ENCODE measurements at places on chromosomes 13 and 19.
A peak's percentile ranks its signal among the peaks of the same experiment; 100 is the strongest.

DNA sequence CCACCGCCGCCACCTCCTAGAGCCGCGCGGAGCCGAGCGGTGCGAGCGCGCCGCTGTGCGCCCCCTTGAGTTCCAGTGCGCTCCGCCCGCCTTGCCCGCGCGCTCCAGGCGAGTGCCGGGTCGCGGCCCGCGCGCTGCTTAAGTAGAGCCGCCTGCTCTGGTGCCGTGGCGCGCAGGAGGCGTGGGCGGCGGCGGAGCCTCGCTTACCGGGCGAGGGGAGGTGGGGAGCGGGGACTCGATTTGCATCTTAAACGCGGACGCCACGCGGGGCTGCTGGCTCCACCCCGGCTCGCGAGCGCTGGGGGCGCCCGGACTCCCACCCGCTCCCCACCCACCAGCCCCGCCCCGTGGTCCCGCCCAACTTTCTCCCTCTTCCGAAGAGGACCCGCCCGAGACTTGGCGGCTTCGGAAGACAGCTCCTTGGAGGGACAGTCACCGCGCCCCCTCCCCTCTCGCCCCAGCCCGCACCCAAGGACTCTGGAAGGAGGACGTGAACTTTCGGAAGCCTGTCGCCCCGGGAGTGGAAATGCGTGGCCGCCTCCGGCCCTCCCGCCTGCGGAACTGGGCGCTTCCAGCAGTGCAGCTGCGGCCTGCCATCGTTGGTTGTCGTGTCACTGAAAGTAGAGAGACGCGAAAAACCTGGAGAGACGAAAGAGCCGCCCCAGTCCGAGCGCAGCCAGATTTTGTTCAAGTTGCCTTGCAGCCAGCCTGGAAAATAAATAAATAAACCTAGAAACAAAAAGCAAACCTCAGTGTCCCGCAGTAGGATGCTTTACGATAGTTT, at the start of gene KCTD12:
KCTD12 (minus strand) TSS at position 114 of the 784 bp plus-strand sequence. CDS start 257 bp downstream, outside the sequence.
- peak; percentile 81 for DNase-seq

- no peak for DNase-seq
Measured at GRCh38 chr13:41465898-41466320, 8.6 kb downstream of the RGCC start.

DNA sequence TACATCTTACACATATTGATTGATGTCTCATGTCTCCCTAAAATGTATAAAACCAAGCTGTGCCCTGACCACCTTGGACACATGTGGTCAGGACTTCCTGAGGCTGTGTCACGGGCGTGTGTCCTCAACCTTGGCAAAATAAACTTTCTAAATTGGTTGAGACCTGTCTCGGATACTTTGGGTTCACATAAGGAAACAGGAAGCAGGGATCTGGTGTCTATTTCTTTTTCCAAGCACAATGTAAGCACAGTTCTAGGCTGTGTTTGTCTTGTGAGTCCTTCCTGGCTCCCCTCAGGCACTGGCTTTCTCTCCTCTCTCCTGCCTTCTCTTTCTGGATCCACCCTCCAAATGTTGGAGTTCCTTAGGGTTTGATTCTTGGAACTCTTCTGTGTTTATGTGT, 27.6 kb upstream of the TPT1 start:
- DNase-seq = no peak

DNA sequence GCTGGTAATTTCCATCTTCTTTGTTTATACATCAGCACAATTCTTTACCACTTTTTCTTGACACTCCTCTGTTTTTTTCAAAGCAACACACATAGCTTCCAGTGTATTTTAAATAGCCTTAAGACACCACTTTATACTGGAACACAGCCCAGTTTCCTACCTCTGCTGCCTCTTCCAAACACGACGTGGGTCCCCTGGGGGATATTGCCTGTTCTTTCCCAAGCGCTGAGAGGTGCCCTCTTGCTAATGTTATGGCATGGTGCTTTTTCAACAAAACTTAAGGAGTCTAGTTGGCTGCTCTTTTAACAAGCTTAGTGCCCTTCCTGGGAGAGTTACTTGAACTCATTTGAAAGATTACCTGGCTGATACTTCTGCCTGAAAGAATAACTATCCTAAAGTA, 112.7 kb downstream of the OLFM4 start:
- peak; percentile 17 for DNase-seq

GRCh38 chr19:36605877-36606478, 865 bp downstream of the ZNF382 start:
- DNase-seq = no peak

DNA sequence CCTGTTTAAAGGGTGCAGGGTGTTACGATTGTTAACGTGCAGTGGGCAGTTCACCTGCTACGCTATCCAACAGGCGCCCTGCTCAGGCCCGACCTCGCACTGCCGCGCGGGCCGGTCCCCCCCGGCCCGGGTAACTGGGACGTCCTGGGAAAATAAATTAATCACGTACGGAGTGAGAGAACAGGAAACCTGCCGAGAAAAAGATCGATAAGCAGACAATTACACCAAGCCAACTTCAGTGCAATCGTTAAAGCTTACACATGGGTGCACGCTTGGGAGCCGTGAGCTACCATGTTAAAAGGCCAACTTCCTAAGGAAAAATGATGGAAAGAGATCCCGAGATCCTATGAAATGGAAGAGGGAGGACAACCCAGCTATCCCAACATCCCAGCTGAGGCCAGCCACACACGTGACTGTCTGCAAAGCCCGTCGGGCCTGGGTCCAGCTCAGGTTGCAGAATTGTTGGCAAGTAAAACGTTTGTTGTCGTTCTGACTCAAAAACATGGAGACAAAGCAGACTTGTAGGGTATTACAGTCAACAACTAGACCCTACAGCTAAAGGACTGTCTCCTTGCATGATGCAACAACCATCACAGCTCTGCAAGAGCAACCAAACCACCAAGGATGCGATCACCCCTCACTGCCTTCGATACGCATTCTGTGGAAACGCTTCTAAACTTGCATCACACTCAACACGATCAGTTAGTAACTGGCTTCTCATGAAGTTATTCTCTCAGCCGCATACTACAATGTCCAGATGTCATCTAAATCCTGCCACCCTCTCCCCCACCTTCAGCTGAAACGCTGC, 741 bp upstream of the TUBGCP3 start:
- peak; percentile 17 for DNase-seq

DNA sequence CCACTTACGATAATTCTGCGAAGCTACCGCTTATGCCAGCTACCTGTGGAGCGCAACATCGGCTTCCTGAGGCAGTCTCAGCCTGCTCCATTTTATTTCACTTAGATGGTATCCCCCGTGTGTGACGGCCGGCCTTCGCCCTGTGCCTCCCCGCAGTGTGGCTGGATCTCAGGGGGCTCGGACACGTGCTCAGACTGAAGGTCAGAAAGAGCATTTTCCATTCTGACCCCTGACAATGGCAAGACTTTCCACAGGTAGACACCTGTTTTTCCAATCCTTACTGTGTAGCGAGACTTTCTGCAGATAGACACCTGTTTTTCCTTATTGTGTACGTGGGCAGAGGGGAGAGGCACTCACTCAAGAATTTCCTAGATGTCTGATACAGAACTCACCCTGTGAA, 52.7 kb downstream of the ATP11A start:
- no peak for DNase-seq

GRCh38 chr19:2254064-2254872, 1.9 kb downstream of the JSRP1 start:
- peak; percentile 36 for DNase-seq

DNA sequence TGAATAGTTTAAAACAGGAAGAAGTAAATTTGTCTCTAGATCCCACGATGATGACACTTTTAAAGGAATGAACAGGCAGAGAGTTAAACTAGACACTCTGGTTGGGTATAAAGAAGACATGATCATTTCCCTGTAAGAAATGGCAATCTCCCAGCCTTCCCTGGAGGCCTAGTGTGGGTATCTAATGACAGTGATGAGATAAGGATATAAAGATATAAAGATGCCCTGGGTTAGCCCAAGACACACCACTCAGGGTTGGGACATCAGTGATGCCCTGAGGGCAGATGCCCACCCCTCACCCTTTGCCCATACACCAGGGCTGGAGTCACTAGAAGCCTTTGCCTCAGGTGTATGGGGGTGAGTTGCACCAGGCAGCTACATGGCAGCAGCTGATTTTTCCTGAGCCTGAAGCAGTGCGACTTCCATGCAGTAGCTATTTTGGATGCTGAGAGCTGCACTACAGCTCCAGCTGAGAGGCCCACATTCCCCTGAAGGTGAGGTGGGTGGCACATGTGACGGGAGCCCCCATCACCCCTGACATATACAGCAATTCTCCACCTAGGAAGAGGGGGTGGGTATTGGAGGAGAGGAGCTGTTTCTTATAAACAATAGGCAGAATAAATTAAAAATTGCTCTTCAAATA, 177.5 kb downstream of the NDFIP2 start:
- no peak for DNase-seq

- DNase-seq = peak; percentile 29
Measured at GRCh38 chr19:50794876-50795663, 4.9 kb downstream of the ACP4 start.

GRCh38 chr13:33015241-33015668, 968 bp upstream of the KL start:
- no peak for DNase-seq

DNA sequence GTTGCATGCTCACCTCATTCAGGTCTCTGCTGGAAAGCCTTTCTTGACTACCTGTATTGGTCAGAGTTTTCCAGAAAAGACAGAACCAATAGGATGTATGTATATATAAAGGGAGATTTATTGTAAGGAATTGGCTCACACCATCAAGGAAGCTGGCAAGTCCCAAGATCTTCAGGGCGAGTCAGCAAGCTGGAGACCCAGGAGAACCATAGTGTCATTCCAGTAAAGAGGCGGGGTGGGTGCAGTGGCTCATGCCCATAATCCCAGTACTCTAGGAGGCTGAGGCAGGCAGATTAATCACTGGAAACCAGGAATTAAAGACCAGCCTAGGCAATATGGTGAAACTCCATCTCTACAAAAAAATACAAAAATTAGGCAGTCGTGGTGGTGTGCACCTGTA, 30.4 kb upstream of the FARP1 start:
- DNase-seq = peak; percentile 9

DNA sequence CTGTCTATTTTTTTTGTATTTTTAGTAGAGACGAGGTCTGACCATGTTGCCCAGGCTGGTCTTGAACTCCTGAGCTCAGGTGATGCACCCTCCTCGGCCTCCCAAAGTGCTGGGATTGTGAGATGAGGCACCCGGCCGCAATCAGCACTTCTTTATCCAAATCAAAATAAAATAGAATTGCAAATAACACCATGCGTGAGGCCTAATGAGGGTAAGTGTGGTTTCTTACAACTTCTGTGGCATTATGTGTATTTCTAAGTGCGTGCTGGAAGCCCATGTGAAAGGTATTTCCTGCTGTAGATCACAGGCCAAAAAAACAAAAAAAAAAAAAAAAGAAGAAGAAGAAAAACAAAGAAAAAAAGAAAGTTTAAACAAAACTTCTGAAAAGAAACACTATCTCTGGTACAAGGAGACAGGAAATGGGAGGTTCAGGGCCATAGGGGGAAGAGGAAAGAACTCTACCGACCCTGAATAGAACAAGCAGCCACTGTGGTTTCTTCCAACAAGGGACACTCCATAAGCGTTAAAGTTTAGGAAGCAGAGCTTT, 3.0 kb upstream of the GRAMD1A start:
- DNase-seq = no peak

- DNase-seq = peak; percentile 49
Measured at GRCh38 chr19:48556163-48556562, 4.2 kb downstream of the SULT2B1 start.

DNA sequence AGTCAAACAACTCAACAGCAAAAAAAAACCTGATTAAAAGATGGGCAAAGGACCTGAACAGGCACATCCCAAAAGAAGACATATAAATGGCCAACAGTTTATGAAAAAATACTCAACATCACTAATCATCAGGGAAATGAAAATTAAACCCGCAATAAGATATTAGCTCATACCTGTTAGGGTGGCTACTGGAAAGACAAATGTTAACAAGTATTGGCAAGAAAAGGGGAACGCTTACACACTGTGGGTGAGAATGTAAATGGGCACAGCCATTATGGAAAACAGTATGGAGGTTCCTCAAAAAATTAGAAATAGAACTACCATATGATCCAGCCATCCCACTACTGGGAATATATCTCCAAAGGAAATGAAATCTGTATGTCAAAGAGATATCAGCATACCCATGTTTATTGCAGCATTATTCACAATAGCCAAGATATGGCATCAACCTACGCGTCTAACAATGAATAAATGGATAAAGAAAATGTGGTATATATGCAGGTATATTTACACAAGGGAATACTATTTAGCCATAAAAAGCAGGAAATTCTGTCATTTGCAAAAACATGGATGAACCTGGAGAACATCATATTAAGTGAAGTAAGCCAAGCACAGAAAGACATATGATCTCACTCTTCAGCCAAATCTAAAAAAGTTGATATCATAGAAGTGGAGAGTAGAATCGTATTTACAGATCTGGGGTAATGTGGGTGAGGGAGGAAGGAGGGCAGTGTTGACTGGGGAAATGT, 2.3 kb downstream of the ZNF780A start:
- DNase-seq = no peak

GRCh38 chr13:26923824-26924605, 163.4 kb upstream of the GPR12 start:
- peak; percentile 59 for DNase-seq

GRCh38 chr19:496112-496665, at the start of gene MADCAM1:
MADCAM1 (plus strand) TSS chr19:496486; CDS start chr19:496500, 14 bp downstream.
- no peak for DNase-seq

DNA sequence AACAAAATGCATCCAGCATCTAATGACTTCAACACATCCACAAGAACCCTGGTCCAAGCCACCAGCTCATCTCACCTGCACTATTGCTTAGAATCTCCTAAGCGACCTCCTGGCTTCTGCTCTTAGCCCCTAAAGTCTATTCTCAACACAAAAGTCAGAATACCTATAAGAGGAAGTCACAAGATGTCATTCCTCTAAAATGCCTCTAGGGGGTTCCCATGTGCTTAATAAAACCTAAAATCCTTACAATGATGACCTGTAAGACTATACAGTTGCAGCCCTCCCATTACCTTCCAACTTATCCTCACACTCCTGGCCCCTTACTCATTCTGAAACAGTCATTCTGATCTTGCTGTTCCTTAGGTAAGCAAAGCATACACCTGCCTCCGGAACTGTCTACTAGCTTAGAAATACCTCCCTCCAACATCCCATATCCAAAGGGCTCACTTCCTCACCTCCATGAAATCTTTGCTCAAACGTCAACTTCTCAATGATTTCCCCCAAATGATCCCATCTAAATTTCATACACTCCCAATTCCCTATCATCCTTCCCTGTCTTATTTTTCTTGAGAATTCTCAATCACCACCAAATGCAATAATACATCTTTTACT, 10.0 kb downstream of the ATP7B start:
- DNase-seq = peak; percentile 39

DNA sequence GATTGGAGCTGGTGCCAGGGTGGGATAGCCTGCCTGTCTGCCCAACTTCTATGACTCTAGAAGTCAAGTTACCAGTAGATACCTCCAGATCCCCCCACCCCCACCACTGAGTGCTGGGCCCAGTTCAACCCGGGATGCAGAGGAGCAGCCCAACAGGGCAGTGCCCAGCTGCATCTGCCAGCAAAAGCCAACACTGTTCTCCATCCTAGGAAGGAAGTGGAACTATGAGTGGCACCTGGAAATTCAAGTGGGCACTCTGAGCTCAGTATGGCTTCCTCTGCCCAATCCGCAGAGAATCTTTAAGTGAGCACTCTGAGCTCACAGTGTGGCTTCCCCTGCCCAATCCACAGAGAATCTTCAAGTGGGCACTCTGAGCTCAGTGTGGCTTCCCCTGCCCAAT, 14.2 kb downstream of the TUBGCP3 start:
- no peak for DNase-seq

- no peak for DNase-seq
Measured at GRCh38 chr19:1663852-1664251, 11.4 kb upstream of the TCF3 start.
